ENCODE measurements at places on chromosomes 12 and 14. TPM values are rescaled to one million over a fixed set of nuclear protein-coding genes. Genes with fewer than 3 reads are reported as not detected.
A peak's percentile ranks its signal among the peaks of the same experiment; 100 is the strongest.

DNA sequence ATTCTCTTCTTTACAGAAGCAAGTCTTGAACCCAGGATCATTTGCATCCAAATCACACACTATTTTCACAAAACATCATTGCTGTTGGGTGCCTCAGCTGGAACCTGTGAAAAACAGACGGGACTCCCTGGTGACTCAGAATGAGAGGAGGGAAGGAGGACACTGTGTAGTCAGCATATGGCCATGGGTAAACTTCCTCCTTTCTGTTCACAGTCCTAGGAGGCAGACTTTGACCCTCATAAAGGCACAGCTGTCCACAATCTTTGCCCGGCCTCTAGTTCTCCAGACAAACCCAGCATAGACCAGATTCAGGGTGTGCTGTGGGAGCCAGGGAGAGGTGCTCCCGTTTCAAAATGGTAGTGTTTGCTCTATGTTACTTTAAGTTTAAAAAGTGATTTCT, 62.0 kb downstream of the DYRK2 start:
- no peak for DNase-seq

- no peak for DNase-seq
Measured at GRCh38 chr12:23948291-23948690, 1.2 kb downstream of the SOX5 start.

DNA sequence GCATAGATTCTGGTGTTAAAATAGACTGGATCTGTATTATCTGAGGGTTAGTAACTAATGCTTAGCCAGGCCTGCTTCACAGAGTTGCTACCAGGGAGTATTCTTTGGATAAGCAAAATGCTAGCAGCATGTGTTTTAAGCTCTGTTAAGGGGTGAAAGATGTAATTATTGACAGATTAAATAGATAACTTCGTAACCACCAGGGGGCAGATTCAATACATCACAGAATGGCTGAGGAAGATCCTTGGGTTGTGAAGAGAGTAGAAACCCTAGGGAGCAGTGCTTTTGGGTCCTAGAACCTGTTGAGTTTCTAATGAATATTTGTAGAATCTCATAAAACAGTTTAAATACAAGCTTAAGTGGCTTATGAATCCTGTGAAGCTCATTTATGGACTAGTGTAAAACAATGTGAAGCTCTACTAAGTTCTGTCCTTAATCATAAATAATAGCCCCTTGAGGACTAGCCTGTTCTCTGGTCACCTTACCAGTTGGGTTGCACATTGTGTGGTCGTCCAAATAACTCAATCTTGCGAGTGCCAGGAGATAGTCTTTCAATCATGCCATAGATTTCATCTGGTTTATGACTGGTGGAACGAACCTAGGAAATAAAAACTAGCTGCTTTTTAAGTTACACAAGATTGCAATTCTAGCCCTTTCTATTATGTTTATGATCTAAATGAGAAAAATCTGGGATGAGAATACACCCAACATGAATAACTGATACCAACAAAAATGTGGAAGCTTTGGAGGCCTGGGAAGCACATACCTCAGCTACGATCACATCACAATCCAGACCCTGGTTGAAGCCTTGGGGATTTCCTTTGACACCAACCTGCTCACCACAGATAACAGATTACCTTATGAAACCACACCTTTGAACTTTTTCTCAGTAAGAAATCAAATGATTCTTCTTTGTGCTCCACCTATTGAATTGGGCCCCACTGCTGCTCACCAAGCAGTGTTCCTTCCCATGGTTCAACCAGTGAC, 12.3 kb downstream of the METTL3 start:
- peak; percentile 36 for DNase-seq

DNA sequence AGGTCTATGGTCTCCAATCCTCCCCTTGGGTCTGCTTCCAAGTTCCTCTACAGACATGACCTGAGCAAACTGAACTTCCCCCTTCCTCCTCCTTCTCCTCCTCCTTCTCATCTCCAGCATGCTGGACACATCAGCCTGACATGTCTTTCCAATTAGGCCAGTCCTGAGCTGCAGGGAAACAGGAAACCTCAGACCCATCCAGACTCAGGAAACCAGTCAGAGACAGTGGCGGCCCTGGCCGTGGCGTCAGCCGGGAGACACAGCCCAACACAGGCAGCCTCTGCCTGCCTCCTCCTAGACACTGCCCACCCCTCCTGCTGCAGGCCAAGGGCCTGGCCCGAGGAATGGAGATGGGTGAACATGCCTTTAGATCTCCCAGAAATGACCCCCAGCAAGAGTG, 468.8 kb downstream of the BCL11B start:
- no peak for DNase-seq

Gene SERPINA9
- total RNA-seq = not detected

DNA sequence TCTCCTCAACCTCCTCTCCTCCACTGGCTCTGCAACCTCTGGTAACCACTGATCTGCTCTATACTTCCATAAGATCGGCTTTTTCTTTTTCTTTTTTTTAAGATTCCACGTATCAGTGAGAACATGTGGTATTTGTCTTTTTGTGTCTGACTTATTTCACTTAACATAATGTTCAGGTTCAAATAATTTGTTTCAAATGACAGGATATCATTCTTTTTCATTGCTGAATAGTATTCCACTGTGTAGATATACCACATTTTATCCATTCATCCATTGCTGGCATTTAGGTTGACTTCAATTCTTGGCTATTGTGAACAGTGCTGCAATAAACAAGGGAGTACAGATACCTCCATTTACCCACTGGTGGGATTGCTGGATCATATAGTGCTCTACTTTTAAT, 40.5 kb downstream of the NCKAP5L start:
- no peak for DNase-seq

DNA sequence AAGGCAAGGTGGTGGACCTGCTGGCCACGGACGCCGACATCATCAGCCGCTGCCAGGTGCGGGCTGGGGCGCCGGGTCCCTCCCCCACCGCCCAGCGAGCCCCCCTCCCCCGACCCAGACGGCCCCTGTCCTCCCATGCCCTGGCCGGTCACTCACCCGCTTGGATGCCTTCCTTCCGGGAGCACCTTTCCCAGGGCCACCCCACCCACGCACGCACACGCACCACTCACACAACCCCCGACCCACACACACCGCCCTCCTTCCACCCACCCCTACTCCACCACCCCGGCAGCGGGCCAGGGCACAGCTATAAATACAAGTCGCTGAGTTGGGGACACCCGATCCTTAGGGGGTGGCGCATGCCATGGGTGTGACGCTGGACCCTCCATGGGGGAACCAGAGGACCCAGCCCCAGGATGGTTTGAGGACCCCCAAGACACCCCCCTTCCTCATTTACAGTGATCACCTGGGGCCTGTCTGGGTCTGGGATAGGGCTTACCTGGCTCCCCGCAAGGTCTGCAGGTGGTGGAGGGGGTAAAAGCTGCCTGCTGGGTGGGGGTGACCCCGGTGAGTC, 465 bp downstream of the ADSS1 start:
- DNase-seq = no peak

Gene PDZRN4
- total RNA-seq = not detected
